Muscle of arm (tissue), 14 donors: ENCODE measurements at places on chromosomes 2 and 18.

DNA sequence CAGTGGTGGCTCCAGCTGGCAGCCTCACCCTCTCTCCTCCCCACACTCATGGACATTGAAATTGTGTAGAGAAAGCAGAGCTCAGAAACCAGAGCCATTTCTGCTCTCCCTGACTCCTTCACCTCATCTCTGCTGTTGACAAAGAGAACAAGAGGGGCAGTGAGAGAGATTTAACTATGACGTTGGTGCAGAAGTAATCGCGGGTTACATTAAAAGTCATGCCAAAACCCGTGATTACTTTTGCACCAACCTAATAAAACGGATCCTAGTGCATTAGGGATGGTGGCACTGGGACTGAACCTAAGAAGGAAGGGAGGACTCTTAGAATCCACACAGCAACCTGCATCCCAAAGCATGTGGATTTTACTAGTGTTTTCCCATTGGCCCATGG, 113.3 kb upstream of the CDC42EP3 start:
- DNase-seq = no peak

DNA sequence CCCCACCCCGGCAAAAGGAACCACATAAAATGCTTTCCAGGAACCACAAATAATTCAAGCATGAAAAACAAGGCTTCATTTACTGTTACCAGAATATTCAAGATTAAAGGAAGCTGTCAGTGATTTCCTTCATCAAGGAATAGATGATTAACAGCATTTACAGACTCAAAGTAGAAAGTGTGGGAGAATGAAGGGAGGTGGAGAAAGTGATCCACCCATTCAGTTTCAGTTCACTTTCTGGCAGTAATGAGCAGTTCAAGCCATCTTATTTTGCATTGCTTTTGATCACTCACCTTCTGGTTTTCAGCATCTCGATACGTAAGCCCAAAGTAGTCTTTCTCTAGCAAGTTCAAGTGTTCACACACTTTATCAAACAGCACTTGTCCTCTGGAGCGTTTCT, 99.0 kb downstream of the EPB41L3 start:
- DNase-seq = no peak

- no peak for DNase-seq
These were observed 236.7 kb downstream of the FHOD3 start for GRCh38 chr18:36534154-36534688.

- no peak for DNase-seq
These were observed 35.0 kb upstream of the DYNAP start for GRCh38 chr18:54555996-54556395.

DNA sequence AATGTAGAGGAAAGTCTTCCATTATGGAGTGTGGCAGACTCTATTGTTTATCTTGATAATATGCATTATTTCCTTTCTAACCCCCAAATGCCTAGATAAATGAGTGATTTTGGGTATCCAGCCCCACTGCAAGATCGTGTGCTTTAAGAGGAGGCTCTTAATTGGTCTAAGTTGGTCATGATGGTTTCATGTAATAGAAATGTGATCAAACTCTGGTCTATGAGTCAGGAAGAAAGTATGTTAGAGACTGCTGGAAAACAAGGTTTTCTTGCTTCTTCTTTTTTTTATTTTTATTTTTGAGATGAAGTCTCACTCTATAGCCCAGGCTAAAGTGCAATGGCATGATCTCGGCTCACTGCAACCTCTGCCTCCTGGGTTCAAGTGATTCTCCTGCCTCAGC, 344.5 kb upstream of the TNP1 start:
- no peak for DNase-seq

DNA sequence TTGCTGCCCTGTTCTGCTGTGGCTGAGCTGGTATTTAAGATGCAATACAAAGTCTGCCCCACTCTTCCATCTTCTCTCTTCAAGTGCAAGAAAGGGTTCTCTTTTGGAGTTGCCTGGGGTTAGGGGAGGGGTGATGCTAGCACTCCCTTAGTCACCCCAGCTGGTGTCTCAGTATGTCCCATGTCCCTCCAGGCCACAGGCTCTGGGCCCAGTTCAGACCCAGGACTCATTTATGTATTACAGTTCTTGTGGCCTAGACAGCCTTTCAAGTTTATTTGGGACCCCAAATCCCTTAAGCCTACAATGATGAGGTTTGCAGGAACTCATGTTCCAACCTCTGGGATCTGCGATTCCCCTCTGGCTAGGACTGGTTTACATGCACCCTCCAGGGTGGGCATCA, 47.2 kb upstream of the CCDC141 start:
- DNase-seq = no peak

DNA sequence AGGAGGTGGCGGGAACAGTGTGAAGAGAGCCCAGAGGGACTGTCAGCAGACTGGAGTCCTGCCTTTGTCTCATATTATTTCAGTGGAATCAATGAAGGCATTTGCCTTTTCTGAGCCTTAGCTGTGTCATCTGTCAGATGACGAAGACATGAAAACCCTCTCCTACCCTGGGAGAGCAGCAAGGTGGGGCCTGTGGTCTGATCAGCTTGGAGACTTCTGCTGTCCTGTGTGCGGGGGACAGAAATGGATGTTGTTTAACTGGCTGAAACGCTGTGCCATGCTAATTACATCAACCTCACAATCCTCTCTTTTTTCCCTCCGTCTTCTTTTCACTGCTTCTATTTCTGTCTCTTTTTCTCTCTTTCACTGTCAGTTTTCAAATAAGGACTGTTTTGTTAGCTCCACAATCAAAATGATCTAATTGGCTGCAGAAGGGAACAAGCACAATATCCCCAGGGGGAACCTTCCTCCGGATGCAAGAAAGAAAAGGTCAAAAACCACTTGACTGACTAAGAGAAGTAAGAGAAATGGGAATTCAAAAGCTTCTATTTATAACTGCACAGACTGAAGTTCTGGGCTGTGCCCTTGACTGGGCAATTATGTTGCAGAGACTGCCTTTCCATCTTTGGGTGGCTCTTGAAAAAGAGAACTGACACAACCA, 340.1 kb downstream of the CLIP4 start:
- DNase-seq = no peak

GRCh38 chr2:140775411-140775810, 1355.4 kb downstream of the LRP1B start:
- no peak for DNase-seq

DNA sequence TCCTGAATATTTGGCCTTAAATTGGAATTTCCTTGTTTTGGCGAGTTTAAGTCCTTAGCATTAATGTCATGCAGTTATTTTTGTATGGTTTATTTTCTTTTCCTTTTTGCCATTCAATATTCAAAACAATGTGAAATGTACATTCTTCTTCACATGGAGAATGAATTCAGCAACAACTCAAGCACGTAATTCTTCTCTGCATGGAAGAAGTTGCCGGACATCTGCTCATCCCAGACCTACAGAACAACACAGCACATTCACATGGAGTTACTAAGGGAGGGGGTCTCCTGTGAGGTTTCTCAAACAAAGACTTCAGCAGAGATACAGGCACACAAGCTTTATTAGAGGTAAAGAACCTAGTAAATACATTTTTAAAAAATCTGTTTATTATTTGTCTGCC, 236.8 kb downstream of the SATB2 start:
- no peak for DNase-seq

DNA sequence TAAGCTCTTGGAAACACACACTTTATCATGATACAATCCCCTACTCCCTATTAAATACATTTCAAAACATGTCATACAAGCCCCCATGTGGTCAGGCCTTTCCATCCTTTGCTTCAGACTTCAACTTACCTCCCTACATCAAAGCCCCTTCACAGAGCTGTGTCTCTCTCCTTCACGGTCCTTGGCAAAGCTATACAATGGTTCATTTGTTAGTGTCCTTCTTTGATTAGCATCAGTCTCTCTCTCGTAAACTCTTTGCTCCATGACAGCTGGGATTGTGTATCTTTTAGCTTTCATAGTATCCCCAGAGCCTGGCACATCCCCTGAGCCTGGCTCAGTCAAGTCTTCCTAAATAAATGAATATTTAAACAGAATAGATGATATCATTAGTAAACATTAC, 25.6 kb upstream of the INSIG2 start:
- no peak for DNase-seq

GRCh38 chr2:59910166-59910565, 643.3 kb downstream of the BCL11A start:
- no peak for DNase-seq

DNA sequence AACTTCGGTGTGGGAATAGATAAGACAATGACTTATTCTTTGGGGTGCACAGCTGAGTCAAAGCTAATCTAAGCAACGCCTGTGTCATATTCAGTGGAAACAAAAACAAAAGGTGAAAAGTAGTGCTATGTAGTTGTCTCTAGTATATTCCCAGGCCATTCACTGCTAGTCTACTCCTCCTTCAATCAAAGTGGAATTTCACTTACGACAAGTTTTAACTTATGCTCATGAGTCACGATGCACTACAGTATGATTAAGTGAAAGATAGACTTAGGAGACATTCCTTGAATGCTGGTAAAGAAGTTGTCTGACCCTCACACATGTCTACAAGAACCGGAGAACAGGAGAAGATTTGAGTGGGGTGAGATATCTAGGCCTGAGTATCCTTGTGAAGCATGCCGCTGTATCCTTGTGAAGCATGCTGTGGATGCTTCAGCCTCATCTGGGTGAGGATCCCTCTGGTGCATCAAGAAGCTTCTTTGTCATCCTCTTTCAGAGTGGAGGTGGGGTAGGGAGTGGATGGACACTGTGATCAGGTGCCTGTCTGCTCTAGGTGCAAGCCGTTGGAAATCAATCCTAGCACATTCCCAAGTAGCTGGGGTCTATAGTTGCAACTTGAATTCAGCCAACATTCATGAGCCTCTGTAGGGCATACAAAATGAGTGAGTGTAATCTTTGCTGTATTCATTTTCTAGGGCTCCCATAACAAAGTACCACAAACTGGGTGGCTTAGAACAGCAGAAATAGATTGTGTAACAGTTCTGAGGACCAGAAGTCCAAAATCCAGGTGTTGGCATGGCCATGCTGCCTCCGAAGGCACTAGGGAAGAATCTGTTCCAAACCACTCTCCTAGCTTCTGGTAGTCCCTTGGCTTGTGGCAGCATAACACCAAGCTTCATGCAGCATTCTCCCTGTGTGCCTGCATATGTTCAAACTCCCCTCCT, 173.5 kb upstream of the FN1 start:
- no peak for DNase-seq

DNA sequence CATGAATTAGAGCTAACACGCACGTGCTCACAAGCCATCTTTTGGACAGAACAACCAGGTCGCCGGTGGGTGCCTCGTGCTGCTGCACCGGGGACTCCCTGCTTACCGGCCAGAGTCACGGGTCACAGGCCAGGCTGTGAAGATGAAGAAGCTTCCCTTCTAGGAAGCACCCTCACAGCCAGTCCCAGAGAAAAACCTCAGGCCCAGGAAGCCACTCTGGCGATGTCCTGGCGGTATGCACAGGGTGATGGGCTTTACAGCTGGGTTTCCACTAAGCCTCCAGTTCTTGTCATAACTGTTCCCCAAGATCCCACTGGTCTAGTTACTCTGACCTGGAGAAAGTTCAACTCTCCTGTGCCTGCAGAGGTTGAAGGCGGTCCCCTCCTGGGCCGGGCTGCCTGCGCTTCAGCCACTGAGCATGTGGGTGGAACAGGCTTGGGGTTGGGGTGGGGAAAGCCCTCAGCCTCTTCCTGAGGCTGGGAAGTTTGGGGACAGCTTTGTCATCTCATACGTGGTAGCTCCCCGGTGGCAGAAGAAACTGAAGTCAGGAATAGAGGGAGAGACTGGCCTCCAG, 15.2 kb upstream of the DIS3L2 start:
- DNase-seq = no peak

GRCh38 chr2:176240301-176240700, 28.9 kb upstream of the MTX2 start:
- no peak for DNase-seq

GRCh38 chr2:64218137-64218802, 74.0 kb upstream of the PELI1 start:
- DNase-seq = no peak

DNA sequence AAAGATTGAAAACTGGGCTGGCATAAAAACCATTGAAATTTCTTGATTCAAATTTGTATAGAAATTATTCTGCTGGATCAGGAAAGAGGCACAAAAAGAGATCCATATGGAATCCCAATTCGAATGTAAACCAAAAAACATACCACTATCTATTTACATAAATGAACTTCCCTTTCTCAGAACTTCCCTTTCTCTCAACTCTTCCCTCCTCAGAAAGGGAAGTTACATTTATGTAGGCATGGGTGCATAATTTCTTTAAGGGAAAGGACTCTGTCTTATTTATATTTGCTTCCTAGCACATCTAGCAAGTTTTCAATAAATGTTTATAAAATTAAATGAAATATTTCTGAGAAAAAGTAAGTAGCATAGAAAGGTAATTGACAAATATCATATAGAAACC, 398.1 kb upstream of the ATP5MC3 start:
- DNase-seq = no peak

GRCh38 chr2:48668992-48669391, 51.3 kb downstream of the GTF2A1L start:
- no peak for DNase-seq

- DNase-seq = no peak
These were observed 22.3 kb downstream of the CUL3 start for GRCh38 chr2:224562831-224563230.

- no peak for DNase-seq
These were observed 52.7 kb downstream of the FAM171B start for GRCh38 chr2:186746584-186746983.

DNA sequence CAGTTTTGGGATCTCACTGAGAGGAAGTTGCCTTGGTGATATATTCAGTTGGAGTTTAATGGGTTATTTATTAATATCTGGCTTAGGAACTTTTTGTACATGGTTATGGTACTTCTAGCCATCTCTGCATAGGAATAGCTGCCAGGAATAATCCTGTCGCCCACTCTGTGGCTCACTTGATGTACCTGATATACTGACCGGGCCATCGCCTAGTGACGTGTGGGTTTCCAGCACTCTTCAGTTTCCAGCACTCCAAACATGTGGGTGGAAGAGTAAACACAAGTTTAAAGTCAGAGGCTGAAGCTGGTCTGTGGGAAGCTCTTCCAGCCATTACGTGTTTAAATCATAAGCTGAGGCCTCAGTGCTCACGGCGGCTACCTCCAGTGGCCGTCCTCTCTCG, 44.3 kb upstream of the AGAP1 start:
- no peak for DNase-seq

- DNase-seq = no peak
These were observed 25.9 kb upstream of the RESP18 start for GRCh38 chr2:219358170-219359075.

DNA sequence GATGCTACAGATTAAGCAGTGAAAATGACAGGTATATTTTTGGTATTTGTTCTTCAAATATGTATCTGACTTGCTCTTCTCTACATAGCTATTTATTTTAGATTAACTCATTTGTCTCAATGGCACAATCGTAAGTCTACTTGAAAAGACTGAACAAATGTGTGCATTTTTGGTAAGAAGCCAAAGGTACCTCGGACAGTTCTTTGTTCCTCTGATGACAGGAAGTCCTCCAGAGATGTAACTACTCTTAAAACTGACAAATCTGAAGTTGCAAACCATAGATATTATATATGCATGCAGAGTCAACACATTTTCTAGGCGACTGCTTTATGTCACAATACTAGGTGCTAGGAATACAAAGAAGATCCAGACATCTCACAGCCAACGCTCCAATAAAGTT, 36.7 kb downstream of the NDUFAF7 start:
- DNase-seq = no peak
